ENCODE measurements at places on chromosomes 2 and 18.
A peak's percentile ranks its signal among the peaks of the same experiment; 100 is the strongest.

- DNase-seq, result no peak
Measured at GRCh38 chr2:147490401-147491261, 354.2 kb upstream of the ACVR2A start.

- no peak for DNase-seq
Measured at GRCh38 chr2:234674781-234675201, 177.9 kb upstream of the ARL4C start.

- no peak for DNase-seq
Measured at GRCh38 chr2:208306291-208306690, 40.2 kb downstream of the PIKFYVE start.

- no peak for DNase-seq
Measured at GRCh38 chr2:200168641-200169555, 137.6 kb upstream of the SPATS2L start.

DNA sequence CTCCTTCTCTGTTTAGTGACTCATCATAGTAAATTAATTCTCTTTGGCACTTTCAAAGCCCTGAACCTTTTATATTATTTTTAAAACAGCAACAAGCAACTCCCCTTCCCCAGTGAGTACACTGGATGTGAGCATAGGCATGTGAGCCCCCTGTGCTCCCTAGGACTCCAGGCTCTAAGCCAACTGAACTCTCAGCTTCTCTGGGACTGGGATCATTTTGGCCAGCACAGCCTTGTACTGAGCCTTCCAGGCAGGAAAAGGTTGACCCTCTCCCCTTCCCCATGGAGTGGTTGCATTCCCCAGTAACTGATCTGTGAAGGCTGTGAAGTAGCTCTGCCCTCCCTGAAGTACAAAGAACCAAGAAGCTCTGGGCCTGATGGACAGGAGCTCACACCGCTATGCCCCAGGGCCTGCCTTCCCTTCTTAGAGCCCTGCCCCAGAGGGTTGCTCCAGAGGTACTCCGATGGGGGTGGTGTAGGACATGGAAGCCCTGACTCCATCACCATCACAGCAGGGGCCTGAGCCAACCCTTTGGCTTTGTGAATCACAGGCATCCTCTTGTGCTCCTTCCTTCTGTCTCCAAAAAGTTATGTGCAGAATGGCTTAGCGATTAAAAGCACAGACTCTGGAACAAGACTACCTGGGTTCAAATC is 57.8 kb downstream of the ADD2 start:
- DNase-seq, result no peak

DNA sequence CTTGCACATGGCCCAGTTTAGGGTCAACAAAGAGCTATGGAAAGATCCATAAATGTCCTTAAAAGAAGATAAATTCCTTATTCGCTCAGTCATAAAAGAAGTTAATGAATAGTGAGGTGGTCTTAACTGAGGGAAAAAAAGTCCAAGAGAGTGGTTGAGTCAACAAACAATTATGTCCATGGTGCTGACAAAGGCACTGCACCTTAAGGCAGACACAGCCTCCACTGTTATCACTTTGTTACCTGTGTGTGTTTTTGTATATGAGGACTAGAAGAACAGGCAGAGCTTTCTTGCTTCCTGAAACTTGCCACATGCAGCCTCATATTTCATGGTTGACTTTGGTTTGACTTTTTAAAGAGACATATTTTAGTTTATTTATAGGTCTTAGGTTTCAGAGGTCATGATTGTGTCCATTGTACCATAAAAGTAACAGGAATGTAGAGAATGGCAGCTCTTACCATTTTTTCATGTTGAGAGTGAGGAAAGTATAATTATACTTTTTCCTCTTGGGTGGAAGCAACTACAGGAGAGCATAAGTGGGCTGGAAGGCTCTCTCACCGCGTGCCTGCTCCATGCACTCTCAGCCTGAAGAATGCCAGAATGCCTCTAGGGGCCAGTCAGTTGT is 93.6 kb downstream of the XRCC5 start:
- DNase-seq, result no peak

- DNase-seq, result peak; percentile 18
Measured at GRCh38 chr2:180761224-180761623, 219.2 kb upstream of the UBE2E3 start.

GRCh38 chr2:178951266-178952006 is 98.5 kb downstream of the CCDC141 start:
- DNase-seq, result no peak

- no peak for DNase-seq
Measured at GRCh38 chr2:8586457-8587051, 95.3 kb upstream of the ID2 start.
